ENCODE measurements at places on chromosomes 7 and 10.

DNA sequence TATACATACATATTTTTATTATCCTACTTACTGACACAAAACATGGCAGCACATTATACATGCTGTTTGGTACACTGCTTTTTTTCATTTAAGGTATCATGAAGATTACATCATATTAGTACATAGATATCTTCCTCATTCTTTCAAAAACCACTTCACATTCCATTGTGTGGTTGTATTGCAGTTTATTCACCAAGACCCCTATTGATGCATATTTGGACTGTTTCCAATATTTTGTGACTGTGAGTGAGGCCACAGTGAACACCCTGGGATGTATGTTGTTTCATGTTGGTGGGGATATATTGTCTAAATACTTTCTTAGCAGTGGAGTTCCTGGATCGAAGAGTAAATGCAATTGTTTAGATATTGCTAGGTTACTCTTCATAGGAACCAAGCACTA, 39.0 kb downstream of the TFAM start:
- peak; percentile 85 for DNase-seq

DNA sequence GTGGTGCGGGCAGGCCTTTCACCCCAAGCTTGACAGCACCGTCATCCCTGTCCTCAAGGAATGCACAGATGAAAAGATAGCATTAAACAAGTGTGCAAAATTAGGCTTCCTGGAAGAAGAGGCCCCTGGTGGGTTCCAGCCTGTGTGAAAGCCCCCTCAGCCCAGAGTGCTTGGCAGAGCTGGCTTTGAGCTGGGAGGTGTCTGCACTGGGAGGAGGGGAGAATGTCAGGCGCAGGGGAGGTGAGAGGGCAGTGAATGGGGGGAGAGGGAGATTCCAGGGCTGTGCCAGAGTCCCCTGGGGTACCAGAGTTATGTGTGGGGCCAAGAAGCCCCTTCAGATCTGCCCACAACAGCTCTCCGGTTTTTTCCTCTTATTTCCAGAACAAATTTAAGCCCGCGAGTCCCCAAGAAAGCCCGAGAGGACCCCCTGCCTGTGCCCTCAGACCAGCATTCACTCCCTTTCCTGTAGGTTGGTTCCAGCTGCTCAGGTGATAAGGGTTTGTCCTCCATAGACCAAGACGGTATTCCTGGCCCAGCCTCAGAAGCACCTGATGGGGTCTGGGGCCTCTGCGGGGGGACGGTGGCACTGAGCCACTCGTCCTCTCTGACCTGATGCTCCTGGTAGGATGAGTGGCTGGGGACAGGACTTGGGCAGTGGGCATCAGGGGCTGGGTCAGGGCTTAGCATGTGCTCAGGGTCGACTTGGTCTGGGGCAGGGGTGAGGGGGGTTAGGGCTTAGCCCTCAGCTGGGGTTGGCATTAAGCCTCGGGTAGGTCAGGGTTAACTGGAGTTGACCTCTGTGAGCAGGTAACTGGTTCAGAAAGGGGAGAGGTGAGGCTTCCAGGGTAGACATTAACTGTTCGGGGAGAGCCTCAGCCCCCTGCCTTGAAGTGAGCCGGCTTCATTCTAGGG, 43.4 kb downstream of the ADCYAP1R1 start:
- no peak for DNase-seq

DNA sequence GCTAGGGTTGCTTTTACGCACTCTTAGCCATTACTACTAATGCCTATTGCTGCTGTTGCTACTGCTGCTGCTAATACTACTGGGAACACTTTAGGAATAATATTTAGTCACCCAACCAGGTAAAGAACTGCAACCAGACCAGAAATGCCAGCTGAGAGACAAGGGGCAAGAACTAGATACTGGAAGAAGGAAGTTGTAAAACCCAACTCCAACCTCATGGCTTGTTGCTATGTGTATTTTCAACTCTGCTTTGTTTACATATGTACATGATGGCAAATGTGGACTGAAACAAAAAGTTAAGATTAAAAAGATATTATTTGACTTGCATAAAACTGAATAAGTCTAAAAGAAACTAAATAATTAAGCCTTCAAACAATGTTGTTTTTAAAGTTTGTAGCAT, 177.7 kb downstream of the GNAT3 start:
- no peak for DNase-seq

- no peak for DNase-seq
These were observed 10.1 kb downstream of the CFTR start for GRCh38 chr7:117489911-117490310.

GRCh38 chr7:39130857-39131526, 153.3 kb downstream of the POU6F2 start:
- DNase-seq: no peak

DNA sequence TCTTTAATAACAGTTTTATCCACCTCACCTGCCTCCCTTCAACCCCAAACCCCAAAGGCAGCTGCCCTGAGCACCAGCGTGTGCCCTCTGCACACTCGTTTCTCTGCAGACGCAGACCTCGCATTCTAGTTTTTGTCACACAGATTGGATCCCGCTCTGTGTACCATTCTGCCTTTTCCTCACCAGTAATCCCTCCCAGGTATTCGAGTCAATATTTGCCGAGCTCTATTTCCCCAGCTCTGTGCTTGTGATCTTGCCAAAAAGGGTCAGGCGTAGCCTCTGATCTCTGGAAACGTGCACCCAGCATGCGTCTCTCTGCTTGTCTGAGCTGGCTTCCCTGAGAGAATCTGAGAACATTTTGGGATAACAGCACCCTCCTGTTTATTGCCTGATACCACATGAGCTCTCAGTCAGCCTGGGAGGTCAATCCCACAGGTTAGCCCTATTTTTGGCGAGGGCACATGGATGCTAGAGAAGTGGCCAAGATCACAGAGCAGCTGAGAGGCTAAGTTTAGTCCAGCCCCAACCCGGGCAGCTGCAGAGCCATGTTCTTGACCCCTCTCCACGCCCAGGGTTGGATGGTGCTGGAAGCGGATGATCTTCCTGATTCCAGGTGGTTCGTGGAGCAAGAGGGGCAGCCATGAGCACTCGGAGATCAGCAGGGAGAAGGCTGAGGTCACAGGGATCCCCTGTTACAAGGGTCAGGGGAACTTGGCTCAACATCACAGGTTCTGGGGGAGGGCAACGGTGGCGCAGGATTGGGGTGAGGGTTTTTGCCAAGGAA, 29.1 kb downstream of the FOXL3 start:
- DNase-seq: no peak

Measured in RCC 7860 (cell line).